Bone marrow (tissue), 2 donors: ENCODE measurements at places on chromosomes 7 and 10.

DNA sequence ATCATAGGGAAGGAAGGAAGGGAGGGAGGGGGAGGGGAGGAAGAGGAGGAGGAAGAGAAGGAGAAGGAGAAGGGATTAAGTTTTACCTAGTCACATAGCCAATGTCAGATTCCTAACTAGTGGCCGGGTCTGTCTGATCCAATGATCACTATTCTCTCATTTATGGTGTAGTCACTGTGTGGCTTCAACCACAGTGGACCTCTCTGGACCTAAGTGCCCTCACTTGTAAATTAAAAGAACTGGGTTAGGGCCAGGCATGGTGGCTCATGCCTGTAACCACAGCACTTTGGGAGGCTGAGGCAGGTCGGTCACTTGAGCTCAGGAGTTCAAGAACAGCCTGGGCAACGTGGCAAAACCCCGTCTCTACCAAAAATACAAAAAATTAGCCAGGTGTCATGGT, 6.6 kb upstream of the SERPINE1 start:
- DNase-seq = no peak

DNA sequence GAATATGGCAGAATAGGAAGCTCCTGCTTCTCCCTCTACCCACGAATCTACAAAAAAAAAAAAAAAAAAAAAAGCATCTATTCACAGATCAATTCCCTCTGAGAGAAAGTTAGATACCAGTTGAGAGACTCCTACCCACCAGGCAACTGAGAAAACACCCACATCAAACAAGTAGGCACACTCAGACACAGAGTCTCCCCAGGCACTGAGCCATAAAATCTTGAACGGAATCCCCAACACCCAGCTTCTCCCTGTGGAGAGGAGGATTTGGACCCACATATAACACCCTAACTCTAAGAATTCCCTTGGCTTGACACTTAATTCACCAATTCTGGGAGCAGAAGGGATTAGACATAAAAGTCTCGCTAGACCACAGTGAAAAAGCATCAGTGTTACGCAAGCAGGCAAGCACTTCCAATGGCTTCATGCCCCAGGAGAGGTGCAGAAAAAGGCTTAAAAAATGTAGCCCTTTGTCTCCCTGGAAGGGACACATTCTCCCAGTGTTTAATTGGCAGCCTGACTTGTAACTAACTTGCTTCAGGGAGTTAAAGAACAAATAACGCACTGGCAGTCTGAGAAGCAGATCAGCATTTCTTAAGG, 192.2 kb downstream of the ELAPOR2 start:
- no peak for DNase-seq

DNA sequence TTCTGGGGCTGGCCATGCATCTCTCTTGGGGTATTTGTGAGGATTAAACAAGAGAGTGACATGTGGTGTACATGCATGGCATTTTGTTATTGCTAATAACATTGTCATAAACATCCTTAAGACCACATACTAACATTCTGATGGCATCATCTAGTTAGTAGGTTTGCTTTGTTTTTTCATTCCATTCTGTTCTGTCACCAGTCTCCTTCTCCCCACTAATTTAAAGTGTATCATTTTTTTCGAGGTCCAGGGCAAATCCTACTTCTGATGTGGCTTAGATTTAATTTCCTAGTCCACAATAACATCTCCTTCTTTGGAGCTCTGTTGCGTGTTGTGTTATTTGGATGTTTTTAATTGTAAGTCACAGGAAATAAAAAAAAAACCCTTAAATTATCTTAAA, 248.1 kb downstream of the LRMDA start:
- DNase-seq = no peak

GRCh38 chr7:99380032-99380822, 5.7 kb downstream of the ARPC1B start:
- peak; percentile 78 for DNase-seq

- no peak for DNase-seq
These were observed 137.5 kb upstream of the PRPS1L1 start for GRCh38 chr7:18165166-18165565.

DNA sequence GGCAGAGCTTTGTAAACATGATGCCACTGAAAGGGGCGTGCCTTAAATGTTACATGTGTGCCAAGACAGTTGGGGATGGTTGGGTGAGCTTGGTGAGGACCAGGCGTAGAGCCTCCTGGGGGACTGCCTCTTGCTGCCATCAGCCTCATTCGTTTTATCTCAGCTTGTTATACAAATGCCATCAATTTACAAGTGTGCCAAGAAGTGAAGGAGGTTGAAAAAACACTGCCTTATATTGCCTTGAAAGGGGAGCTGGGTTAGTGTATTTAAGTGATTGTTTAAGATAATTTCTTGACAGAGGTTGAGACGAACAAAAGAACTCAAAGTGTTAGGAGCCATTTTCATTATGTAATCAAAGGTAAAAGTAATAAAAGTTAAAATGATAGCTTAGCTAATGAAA, 354.7 kb downstream of the PHTF2 start:
- DNase-seq = no peak

GRCh38 chr10:104895981-104896380, 254.9 kb downstream of the SORCS3 start:
- DNase-seq = no peak

GRCh38 chr10:87750001-87750671, 67.9 kb downstream of the ATAD1 start:
- no peak for DNase-seq

DNA sequence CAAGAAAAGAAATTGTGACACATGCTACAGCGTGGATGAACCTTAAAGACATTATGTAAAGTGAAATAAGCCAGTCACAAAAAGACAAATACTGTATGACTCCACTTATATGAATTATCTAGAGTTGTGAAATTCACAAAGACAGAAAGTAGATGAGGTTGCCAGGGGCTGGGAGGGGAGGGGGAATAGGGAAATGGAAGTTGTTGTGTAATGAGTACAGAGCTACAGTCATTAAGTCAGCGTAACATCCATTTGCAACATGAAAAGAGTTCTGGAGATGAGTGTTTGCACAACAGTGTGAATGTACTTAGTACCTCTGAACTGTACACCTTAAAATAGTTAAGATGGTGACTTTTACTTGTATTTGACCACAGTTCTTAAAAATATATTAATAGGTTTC, 112.1 kb upstream of the CDK1 start:
- no peak for DNase-seq

- no peak for DNase-seq
These were observed 51.8 kb downstream of the ARHGAP12 start for GRCh38 chr10:31876652-31877352.

DNA sequence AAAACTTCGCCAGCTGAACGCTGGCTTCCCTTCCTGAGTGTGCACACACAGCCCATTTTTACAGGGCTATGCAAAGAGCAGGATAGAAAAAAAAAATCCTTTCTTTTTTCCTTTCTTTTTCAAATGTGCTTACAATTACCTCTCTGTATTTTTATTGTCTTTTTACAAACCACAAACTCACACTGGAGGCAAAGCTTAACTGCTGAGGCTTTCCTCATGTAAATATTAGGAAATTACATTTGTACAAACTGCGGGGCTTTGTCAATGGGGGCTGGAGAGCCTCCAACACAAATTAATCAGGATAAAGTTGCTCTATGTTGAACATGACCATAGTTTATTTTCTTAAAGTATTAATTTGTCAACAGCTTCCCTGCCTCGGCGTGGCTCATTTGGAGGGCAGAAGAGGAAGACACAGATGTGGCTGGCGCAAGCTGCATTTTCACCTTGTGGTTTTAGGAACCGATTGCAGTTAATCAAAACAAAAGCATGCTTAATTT, 411.7 kb upstream of the MKI67 start:
- no peak for DNase-seq

- no peak for DNase-seq
These were observed 12.5 kb downstream of the MXI1 start for GRCh38 chr10:110219884-110220283.

DNA sequence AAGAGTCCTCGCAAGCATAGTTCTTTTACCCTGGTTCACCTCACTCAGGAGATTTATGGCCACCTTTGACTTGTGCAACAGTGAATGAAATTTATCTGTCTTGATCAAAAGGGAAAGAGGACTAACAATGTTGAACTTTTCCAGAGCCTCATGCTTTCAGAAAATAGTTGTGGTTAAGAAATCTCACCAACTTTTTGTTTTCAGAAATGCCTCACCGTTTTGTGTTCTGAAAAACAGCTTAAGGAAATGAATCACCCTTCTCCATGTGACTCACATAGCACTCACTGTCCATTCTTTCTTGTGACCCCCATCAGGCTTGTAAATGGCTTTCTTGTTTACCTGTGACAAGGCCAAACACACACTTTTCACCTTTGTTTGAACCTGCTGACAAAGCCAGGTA, 148.6 kb upstream of the FAM3C start:
- DNase-seq = no peak

GRCh38 chr10:79074732-79075131, 6.0 kb downstream of the ZMIZ1 start:
- no peak for DNase-seq

DNA sequence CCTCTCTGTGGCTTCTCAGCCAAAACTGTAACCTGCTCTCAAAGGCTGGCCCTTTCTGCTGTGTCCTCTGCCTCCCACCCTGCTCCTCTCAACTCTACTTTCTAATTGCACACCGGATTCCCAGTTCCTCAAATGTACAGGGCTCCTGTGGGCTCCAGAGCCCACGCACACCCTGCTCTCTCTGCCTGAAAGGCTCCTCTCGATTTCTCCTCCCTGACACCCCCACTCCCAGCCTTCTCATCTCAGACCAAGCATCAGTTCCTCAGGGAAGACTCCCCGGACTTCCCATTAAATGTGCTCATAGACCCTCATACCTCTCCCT, 111.7 kb upstream of the STEAP1B start:
- no peak for DNase-seq

- DNase-seq = no peak
These were observed 135.7 kb downstream of the DNAJB6 start for GRCh38 chr7:157472311-157473050.

GRCh38 chr10:475709-476454, 213.6 kb downstream of the DIP2C start:
- no peak for DNase-seq

- DNase-seq = no peak
These were observed 130.8 kb downstream of the PRPF18 start for GRCh38 chr10:13717571-13717935.

GRCh38 chr10:78890506-78890905, 178.3 kb upstream of the ZMIZ1 start:
- no peak for DNase-seq

- no peak for DNase-seq
These were observed 57.4 kb upstream of the EBF3 start for GRCh38 chr10:130021383-130021950.

GRCh38 chr10:49499305-49499851, 39.5 kb downstream of the ERCC6 start:
- no peak for DNase-seq

DNA sequence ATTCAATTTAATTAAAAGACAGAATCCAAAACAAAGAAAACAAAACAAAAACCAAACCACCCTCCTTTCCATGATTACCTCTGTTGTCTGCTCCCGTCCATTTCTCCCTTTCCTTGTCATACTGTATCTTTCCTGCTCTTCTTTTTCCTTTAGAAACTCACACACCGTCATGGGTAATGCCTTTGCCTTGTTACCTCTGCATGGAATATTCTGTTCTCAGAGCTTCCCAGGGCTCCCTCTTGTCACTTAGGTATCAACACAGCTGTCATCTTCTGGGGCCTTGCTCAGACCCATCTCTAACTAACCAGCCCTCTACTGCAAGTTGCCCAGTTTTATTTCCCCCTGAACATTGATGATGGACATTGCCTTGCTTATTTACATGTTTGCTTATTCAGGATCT, 30.2 kb upstream of the GIMAP8 start:
- DNase-seq = no peak

- DNase-seq = no peak
These were observed 31.2 kb downstream of the PALD1 start for GRCh38 chr10:70509757-70510147.

- DNase-seq = no peak
These were observed 51.4 kb upstream of the NPVF start for GRCh38 chr7:25279705-25280104.

DNA sequence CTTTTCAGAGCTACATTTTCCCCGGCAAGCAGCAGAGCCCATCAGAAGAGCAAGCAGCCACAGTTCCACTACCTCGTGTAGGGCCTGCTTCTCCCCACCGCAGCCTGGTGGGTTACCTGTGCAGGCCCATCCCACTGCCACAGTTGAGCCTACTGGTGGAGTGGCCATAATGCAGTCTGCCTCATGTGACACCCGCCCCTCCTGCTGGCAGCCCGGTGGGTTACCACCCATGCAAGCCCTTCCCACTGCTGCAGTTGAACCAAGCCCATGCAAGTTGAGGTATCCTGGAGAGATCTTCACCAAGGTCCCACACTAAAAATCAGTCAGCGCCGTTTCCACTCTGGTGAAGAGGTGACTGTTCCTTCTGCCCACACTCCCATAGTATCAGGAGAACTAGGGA, 32.1 kb upstream of the CNNM1 start:
- DNase-seq = no peak

DNA sequence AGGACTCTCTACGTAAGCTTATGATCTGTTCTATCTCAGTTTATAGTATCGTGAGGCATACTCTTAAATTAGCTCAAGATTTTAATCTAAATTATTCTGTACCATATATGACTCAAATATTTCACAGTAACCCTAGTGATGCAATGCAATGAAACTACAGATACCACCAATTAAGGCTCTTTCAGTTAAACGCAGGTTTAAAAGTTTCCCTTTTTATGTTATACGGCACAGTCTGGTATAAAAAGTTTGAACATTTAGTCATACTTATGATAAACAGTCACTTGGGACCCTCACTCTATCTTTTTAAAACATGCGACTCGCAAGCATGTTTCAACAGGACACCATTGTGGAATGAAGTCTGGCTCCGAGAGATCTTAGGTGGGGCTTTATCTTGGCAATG, 107.2 kb downstream of the CDK6 start:
- no peak for DNase-seq

DNA sequence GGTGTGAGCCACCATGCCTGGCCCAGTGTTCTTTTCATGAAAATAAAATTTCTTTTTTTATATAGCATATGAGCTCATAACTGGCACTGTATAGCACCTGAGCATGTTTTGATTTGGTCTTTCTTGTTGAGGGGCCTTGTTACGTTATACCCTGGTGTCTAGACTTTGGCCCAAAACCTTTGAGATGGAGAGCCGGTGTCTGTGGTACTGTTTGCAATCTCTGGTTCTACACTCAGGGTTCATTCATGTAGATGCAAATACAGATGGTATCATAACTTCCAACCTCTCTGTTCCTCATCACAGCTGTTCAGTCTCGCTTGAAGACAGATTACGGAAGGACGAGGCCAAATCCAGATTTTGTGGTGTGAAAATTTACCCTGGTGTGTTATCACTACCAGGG, at the start of gene TAS2R5:
Gene TAS2R5 (plus strand): TSS at position 301 of the 400 bp plus-strand sequence. CDS start 145 bp downstream, outside the sequence.
- no peak for DNase-seq

GRCh38 chr7:104264285-104264684, 56.5 kb upstream of the ORC5 start:
- no peak for DNase-seq
